Mesenchymal stem cell (in vitro differentiated cells and primary cell): ENCODE measurements at places on chromosomes 5 and 9.

- no peak overlapping the region for H3K27ac ChIP-seq
- H3K4me3 ChIP-seq: no peak overlapping the region
- H3K36me3 ChIP-seq: no peaks in the 10 kb centered on the region
- peak; percentile 79 for DNase-seq
These were observed 144.6 kb downstream of the CCDC171 start for GRCh38 chr9:15697446-15697851.

DNA sequence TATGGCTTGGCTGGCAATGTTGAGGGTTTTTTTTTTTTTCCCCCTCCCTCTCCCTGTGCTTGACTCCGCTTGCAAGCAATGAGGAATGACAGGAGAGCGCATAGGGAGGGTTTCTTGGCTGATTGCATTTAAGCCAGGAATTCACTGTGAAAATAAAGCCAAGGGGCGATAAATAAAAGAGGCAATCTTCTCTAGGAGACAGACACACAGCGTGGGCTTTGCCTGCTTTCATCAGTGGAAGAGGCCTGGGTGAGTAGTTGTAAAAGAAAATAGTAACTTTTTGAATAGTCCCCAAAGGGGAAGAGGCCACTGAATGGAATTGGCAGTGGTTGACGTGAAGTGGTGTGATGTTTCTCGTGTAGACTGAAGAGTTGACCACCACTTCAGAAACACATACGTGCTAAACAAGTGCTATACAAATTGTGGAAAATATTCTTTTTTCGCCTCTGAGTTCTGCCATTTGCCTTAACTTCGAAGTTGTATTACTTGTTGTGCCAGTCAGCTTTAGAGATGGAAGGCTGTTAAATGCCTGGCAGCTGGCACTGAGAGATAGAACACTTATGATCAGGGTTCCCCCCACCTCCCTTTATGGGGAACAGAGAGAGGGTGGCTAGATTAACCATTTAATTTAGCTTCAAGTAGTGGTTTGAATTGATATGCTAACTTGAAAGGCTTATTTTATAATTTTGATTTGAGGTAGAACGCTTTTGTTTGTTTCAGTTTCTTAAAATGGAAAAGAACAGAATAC lies 3.0 kb downstream of the ZSWIM6 start:
- DNase-seq: peak; percentile 64
- peak overlapping the region; percentile 84 for H3K4me3 ChIP-seq
- peaks cover 3% of the 10 kb centered on the region for H3K4me1 ChIP-seq
- H3K27ac ChIP-seq: no peak overlapping the region
- peaks cover 5% of the 10 kb centered on the region for H3K36me3 ChIP-seq

DNA sequence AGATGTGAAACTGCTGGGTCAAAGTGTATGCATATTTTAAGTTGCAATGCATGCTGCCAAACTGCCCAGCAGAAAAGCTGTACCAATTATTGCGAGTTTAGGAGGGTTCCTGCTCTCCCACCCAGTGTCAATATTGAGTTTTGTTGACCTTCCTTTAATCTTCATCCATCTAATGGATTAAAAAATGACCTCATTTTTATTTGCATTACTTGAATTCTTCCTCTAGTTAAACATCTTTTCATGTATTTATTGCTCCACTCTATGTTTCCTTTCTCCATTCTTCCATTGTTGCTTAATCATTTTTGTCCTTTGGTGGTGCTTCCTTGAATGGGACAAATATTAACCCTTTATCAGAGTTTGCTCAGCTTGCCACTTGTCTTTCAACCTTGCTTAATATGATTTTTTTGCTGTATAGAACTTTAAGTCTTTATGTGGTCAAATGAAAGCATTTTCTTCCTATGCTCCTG lies 32.4 kb downstream of the TLE1 start:
- H3K4me3 ChIP-seq: no peak overlapping the region
- H3K4me1 ChIP-seq: no peaks in the 10 kb centered on the region
- no peak for DNase-seq
- no peak overlapping the region for H3K27ac ChIP-seq
- no peaks in the 10 kb centered on the region for H3K36me3 ChIP-seq

DNA sequence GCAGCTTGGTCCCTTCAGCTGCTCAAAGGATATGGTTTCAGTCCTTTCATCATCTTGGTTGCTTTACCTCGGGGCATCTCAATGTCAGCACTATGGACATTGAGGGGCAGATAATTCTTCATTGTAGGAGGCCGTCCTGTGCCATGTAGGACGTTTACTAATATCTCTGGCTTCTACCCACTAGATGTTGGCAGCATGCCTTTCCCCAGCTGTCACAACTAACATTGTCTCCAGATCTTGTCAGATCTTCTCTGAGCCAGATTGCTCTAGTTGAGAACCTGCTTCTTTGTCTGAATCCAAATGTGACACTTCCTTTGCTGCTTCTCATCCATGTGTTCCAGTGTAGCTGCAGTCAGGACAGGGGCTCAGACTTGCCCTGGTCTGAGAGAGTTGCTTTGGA lies 10.3 kb downstream of the PTPA start:
- peaks cover 39% of the 10 kb centered on the region for H3K36me3 ChIP-seq
- H3K4me3 ChIP-seq: no peak overlapping the region
- no peaks in the 10 kb centered on the region for H3K27me3 ChIP-seq
- H3K4me1 ChIP-seq: peaks cover 10% of the 10 kb centered on the region
- no peak overlapping the region for H3K27ac ChIP-seq

- H3K36me3 ChIP-seq: no peaks in the 10 kb centered on the region
- no peak overlapping the region for H3K27ac ChIP-seq
- H3K27me3 ChIP-seq: no peaks in the 10 kb centered on the region
These were observed 559.8 kb downstream of the HINT1 start for GRCh38 chr5:130605234-130605633.

GRCh38 chr5:145682197-145682899 lies 152.8 kb downstream of the PRELID2 start:
- no peaks in the 10 kb centered on the region for H3K27me3 ChIP-seq
- H3K4me1 ChIP-seq: no peaks in the 10 kb centered on the region
- H3K36me3 ChIP-seq: no peaks in the 10 kb centered on the region
- H3K4me3 ChIP-seq: no peak overlapping the region
- no peak for DNase-seq

DNA sequence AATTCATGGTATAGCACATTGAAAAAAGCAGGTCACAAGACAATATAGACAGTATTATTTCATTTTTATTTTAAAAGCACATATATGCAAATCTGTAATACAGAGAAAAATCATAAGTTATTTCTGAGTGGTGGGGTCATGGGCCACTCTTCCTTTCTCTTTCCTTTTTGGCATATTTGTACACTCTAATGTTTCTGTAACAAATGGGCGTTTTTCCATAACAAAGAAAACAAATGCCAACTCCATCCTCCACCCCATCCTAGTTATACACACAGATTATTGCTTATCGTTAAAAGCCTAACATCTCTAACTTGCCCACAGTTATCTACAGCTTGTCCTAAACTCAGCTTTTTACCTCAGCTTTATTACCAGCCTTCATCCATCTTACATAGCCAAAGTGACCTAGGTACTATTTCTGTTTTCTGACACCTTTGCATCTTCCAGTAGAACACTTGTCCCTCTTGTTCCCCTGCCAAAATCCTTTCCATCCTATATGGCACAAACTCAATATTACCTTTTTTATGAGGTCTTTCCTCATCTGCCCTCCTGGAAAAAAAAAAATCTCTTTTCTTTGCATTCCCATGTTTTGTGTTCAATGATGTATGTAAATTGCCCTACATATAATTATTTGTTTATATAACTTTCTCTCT lies 4.1 kb downstream of the KIAA0825 start:
- H3K4me1 ChIP-seq: no peaks in the 10 kb centered on the region
- no peak for DNase-seq
- no peaks in the 10 kb centered on the region for H3K36me3 ChIP-seq
- H3K27me3 ChIP-seq: no peaks in the 10 kb centered on the region

DNA sequence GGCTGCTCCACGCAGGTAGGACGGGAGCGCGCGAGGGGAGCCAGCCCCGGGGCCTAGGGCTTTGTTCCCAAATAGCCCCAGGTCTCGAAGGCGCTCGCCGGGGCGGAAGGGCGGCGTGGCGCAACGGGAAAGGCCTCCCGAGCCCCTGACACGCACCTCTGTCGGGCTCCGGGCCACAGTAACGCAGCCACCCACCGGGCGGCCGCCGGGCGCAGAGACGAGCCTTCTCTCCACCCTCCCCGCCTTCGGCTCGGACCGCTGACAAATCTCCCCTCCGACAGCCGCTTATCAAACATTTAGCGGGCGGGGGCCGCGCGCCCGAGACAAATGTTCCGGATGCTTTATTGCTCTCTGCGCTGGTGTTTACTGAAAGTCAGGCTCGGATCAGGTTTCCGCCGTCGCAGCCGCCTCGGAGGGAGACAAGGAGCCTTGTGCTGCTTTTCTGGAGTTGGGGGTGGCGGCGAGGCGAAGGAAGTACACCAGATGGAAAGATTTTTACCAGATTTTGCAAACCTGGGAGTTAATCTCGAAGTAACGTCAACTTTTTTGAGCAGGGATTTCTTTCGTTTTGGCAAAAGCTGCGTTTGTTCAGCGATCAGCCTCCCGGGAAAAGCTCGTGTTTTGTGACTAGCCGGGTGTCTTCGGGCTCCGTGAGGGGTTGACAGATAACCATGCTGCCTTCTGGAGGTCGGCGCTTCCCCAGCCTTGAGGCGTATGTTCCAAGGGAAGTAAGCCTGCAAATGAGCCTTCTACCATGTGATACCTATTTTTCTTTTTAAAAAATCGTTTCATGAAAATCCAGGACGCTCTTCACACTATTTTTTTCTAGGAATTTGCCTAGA lies 950 bp downstream of the RGMB start:
- peak; percentile 85 for DNase-seq
- H3K36me3 ChIP-seq: peaks cover 12% of the 10 kb centered on the region
- peaks cover 2% of the 10 kb centered on the region for H3K4me1 ChIP-seq
- H3K27ac ChIP-seq: peak overlapping the region; percentile 73
- H3K4me3 ChIP-seq: peak overlapping the region; percentile 94

GRCh38 chr5:136145030-136145429 lies 12.4 kb downstream of the SMAD5 start:
- H3K4me3 ChIP-seq: no peak overlapping the region
- H3K4me1 ChIP-seq: no peaks in the 10 kb centered on the region
- DNase-seq: no peak

- H3K36me3 ChIP-seq: no peaks in the 10 kb centered on the region
- no peaks in the 10 kb centered on the region for H3K27me3 ChIP-seq
- no peak overlapping the region for H3K27ac ChIP-seq
- DNase-seq: no peak
These were observed 63.9 kb downstream of the SERINC5 start for GRCh38 chr5:80191991-80192398.

DNA sequence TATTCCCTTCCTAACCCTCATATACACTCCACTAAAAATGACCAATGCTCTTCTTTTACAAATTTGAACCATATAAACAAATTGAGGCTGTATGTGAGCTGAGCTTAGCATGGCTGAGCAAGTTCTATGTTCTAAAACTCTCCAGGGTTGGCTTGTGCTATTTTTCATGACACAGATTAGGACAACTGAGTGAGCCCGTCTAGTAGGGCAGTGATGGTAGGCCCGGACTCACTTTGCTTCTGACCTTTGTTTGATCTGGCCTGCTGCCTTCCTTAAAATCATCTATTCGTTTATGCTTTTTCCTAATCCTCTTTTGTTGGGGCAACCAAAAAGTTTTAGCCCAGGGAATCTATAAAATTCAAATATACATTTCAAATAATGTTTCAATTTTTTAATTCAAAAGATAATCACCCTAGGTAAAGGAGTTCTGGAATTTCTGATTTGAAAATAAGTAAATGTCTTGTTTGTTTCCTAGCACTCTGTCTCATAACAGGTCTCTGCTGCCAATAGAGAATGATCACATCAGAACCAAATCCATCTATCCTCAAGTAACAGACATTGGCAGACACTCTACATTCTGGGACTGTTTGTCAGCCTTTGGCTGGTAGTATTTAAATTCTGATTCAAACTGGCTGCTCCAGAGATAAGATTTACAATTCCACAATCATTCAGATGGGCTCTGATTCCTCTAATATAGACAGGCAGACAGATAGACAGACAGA lies 217.0 kb upstream of the TARS1 start:
- no peak overlapping the region for H3K27ac ChIP-seq
- no peak for DNase-seq
- H3K4me1 ChIP-seq: no peaks in the 10 kb centered on the region
- no peaks in the 10 kb centered on the region for H3K27me3 ChIP-seq
- H3K4me3 ChIP-seq: no peak overlapping the region
- H3K36me3 ChIP-seq: no peaks in the 10 kb centered on the region

- H3K27ac ChIP-seq: no peak overlapping the region
- H3K4me3 ChIP-seq: no peak overlapping the region
- no peak for DNase-seq
- no peaks in the 10 kb centered on the region for H3K36me3 ChIP-seq
These were observed 48.8 kb downstream of the FOXD1 start for GRCh38 chr5:73399775-73400174.

DNA sequence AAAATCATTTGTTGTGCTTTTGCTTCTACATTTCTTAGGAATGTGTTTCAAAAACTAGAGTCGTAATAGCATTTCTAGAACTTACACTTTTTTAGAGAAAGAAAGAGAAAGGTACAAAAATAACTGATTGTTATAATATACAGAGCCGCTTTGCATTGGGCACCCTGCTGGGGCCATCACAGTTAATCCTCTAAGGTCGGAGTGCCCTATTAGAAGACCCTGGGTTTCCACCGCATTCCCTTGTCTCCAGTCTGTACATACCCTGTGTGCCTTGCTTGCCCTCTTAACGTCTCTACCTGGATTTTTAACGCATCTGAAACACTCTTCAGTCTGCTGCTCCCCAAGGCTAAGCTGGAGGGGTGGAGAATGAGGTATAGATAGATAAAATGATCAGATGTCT lies 1.3 kb downstream of the MARVELD2 start:
- no peak overlapping the region for H3K4me3 ChIP-seq
- H3K27me3 ChIP-seq: no peaks in the 10 kb centered on the region
- no peak overlapping the region for H3K27ac ChIP-seq
- no peak for DNase-seq
- H3K36me3 ChIP-seq: peaks cover 47% of the 10 kb centered on the region

- no peaks in the 10 kb centered on the region for H3K27me3 ChIP-seq
- peaks cover 2% of the 10 kb centered on the region for H3K4me1 ChIP-seq
- DNase-seq: no peak
- no peak overlapping the region for H3K27ac ChIP-seq
- no peaks in the 10 kb centered on the region for H3K36me3 ChIP-seq
These were observed 109.6 kb downstream of the PIK3R1 start for GRCh38 chr5:68325065-68325580.

GRCh38 chr5:55483885-55484284 lies 50.9 kb downstream of the PLPP1 start:
- H3K27ac ChIP-seq: no peak overlapping the region
- H3K27me3 ChIP-seq: no peaks in the 10 kb centered on the region
- no peak for DNase-seq
- peaks cover 5% of the 10 kb centered on the region for H3K36me3 ChIP-seq
- no peak overlapping the region for H3K4me3 ChIP-seq
- no peaks in the 10 kb centered on the region for H3K4me1 ChIP-seq
